ENCODE measurements at places on chromosomes 7 and 10.

- no peak for DNase-seq
Measured at GRCh38 chr7:30721211-30721610, 30.7 kb upstream of the INMT start.

GRCh38 chr10:102648269-102648888 is 4.1 kb downstream of the TRIM8 start:
- DNase-seq = no peak

DNA sequence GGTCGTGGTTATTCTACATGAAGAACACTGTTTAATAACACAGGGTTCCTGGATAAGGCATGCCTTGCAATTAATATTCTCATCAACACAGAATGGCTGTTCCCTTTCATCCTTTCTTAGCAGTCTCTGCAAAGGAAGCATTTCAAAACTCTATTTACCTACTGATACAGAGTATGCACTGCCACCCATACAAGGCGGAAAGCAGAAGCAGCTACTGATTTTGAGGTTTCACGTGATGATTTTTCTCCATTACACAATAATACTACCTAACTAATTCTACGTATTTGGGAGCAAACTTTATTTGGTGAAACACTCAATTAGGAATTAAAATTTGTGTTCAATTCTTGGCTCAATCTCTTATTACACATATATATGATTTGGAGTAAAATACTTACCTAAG is 43.0 kb upstream of the COL1A2 start:
- DNase-seq = no peak

GRCh38 chr10:119253433-119254174 is 46.2 kb downstream of the GRK5 start:
- DNase-seq = no peak

- DNase-seq = no peak
Measured at GRCh38 chr7:11760372-11760771, 71.6 kb downstream of the THSD7A start.

GRCh38 chr7:14389181-14389591 is 399.7 kb upstream of the ETV1 start:
- DNase-seq = no peak

GRCh38 chr7:17444673-17445072 is 146.2 kb downstream of the AHR start:
- no peak for DNase-seq

All from activated T-cell treated with anti-CD3 and anti-CD28 coated beads for 1 hour (primary cell).